ENCODE measurements at places on chromosomes 1 and 21.
A peak's percentile ranks its signal among the peaks of the same experiment; 100 is the strongest.

DNA sequence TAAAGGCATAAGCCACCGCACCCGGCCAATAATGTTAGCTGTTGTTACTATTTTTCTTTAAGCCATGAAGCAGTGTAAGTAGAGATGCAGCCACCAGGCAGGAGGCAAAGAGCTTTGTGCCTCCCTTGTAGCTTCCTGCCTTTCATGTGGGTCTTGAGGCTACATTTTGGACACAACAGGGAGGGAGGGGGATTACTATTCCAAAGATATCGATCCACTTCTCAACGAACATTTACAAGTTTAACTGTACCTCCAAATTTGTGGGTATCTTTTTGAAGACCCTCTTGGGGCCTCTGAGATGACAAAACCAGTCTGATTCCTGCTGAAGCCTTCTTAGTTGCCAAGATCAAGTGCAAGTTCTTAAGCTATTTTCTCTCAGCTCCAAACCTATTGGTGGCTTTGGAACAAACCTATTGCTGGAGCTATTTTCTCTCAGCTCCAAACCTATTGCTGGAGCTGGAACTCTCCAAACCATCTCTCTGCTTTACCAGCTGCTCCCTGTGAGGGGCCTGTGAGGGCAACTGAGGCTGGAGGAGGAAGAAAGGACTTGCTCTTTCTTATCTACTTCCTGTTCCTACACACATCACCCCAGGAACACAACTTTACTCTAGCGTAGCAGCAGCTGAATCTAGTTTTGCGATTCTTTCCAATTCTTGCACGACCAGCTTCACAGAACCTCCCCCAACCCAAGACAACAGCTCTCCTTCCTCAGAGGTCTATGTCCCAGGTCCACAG is 16.1 kb upstream of the RCAN3 start:
- no peak for DNase-seq

GRCh38 chr21:26794597-26795411 is 50.4 kb downstream of the ADAMTS1 start:
- DNase-seq, result no peak

- peak; percentile 73 for DNase-seq
These were observed 729 bp downstream of the APP start for GRCh38 chr21:26169611-26170470.

GRCh38 chr1:218643926-218644325 is 298.8 kb downstream of the TGFB2 start:
- DNase-seq, result no peak

DNA sequence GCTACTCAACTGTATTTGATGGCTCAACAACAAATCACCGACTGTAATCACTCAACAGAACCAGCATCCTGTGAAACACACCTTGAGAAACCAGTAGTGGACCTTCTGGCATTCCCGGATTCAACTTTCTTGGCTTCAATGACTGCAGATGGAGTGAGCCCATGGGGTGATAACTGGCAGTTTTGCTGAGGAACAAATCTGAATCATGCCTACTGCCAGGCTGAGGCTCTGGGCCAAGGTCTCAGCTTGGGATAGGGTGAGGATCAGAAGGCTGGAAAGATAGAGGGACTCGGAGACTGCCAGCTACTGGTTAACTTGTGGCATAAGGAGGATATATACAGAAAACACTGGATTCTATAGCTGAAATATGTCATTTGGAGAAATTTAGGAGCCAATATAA is 63.5 kb upstream of the DIRAS3 start:
- DNase-seq, result no peak

- no peak for DNase-seq
These were observed 3.0 kb downstream of the GPR61 start for GRCh38 chr1:109542657-109543056.

DNA sequence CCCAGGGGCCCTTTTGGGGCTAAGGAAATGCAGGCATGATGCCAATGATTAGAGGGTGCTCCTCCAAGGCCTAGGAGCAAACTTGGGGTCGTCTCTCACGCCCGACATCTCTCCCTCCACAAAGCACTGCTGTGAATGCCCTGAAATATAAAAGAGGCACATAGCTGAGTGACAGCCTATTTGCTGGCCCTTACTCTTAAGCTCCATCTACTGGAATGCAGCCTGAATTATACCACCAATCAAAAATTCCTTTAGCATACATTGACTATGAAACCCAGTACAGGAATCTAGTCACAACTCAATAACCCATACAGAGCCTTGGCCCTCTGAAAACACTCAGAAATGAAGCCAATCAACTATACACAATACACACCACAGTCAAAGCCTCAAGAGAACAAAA is 105.5 kb downstream of the LRIG2 start:
- DNase-seq, result peak; percentile 31

Measured in cardiac fibroblast (primary cell).